ENCODE measurements at places on chromosomes 3 and 15. TPM values are rescaled to one million over a fixed set of nuclear protein-coding genes. Genes with fewer than 3 reads are reported as not detected.

MTHFS gene
- total RNA-seq: 164 TPM

ROPN1B gene
- total RNA-seq: 0.60 TPM

TMOD2 gene
- total RNA-seq: 1.4 TPM

DNA sequence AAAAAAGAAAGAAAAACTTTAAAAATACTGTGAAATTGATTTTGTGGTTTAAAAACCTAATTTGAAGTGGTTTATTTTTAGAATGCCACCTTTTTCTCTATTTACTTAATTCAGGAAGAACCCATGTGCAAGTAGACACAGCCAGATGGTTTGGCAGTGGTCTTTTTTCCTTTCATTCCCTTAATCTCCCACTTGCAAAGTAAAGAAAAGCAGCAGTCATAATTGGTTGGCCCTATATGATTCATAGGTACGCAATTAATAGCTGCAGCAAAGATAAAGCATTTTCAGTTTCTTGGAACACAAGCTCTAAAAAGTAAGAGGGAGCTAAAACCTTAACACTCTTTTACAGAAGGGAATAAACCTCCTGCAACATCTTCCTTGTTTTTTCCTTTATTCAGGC lies 115.3 kb downstream of the MECOM start:
- DNase-seq: no peak

DNA sequence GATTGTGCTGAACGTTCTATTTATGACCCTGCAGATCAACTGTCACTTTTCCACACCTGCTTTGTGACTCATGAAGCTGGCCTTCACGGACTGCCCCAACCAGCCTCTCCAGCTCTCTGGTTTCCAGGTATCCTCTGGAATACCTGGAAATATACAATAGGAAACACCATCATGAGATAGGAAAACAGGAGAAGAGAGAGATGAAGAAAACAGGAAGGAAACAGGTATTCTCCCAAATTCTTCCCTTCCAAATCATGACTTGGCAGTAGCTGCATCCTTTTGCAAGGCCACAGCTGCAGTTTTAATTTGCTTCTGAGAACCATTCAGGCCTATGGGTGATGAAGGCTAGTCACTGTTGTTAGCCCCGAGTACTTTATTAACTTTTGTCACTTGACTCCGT lies 909.1 kb downstream of the EPHA3 start:
- no peak for DNase-seq

- no peak for DNase-seq
These were observed 174.4 kb upstream of the LINGO1 start for GRCh38 chr15:77807115-77807514.

GRCh38 chr3:55870594-55870993 lies 383.5 kb upstream of the WNT5A start:
- no peak for DNase-seq
